CD8-positive, alpha-beta memory T cell (primary cell): ENCODE measurements at places on chromosomes 6 and 20.

DNA sequence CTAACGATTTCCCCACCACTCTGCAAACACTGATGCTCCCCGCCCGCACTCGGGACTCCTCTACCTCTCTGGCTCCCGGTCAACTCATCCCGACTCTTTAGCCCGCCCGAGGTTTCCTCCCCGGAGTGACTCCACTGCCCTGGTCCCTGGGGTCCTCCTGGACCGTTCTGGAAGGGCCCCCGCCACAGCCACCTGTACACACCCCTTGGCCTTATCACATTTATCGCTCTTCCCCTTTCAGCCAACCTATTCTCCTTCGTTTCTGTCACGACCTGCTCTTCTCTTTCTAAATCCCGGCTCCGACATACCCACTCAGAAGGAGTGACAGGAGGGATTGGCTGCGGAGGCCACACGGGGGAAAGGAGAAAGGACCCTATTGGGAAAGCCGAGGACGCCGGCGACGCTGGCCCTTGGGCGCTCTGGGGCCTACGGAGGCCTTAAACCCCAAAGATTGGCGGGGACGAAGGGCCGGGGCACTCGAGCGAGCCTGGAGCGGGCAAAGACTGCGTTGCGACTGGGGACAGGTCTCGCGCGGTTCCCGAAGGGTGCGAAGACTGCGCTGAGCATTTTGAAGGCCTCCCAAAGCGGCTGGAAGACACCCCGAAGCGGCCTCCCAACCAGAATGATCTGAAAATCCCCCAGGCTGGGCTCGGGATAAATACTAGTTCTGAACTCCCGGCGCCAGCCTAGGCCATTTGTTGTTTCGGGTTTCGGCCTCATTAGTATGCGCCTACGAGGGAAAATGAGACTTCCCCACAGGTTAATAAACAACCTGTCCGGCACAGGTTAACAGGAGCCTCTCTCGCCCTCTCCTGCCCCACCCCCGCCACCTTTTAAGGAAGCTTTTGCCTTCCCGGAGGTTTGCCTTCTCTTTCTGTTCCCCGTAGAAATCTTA lies 9.2 kb downstream of the SIM1 start:
- DNase-seq: no peak

DNA sequence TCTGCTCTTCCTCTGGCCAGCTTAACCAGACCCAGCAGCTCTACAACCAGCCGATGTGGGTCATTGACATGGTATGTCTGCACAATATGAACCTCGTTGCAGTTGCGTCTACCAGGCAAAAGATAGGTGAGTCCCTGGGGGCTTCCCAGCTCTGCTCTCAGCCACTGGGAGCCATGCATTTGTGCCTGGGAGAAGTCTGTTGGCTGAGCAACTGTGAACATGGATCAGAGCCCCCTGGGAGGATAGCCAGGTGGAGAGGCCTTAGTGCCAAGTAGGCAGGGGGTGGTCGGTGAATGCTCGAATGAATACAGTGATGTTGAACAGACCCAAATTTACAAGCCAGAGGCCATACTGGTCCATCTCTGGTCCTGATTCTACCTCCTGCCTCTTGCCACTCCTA lies 30.6 kb downstream of the EFCAB8 start:
- no peak for DNase-seq

- DNase-seq: no peak
These were observed 54.6 kb downstream of the MAN1A1 start for GRCh38 chr6:119294984-119295383.

DNA sequence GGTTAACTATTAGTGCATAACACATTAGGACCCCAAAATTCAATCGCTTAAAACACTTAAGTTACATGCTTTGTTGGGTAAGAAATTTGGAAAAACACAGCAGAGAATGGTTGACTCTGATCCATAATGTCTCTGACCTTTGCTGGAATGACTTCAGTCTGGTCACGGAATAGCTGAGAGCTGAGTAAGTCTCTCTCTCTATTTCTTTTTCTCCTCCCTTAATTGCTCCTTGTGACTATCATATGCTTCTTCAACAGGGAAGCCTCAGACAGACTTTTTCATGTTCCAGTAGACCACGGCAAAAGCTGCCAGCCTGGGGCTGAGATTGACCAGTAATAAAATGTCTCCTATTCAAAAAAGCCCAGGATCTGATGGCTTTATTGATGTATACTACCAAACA lies 4.8 kb downstream of the OR12D1 start:
- DNase-seq: no peak

- DNase-seq: no peak
These were observed 17.4 kb upstream of the UBE2V1 start for GRCh38 chr20:50130356-50130723.

- no peak for DNase-seq
These were observed 7.9 kb upstream of the RIN2 start for GRCh38 chr20:19750101-19750606.

DNA sequence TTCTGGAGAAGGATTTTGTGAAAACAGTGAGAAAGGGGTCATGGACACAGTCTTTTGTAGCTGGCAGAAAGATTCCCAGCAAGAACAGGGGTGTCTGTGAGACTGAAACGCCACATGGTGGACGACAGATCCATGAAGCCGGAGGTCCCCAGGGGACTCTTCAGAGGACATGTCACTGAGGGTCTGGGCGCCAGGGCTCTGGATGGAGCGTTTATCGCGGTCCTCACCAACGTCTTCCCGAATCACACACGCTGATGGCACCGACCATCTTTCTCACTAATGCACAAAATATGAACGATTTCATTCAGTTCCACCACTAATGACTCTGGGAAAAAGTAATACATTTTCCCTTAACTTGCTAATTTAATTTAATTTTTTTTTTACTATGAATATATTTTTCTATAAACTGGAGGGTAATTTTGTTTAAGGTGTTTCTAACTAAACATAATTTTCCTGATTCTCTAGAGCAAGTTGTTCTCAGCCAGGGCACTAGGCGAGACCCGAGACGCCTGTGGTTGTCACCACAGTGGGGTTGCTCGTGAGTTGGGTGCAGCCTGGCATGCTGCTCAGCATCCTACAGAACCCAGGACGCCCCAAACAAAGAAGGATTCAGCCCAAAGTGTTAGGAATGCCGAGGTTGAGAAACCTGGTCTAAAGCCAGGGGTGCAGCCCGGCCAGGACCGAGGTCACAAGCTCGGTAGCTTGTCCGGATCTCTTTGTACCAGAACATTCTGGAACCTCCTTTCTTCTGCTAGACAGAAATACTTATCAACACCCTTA lies 306.2 kb downstream of the TAF4 start:
- no peak for DNase-seq

- no peak for DNase-seq
These were observed 537 bp downstream of the PRR3 start for GRCh38 chr6:30557683-30557981.

DNA sequence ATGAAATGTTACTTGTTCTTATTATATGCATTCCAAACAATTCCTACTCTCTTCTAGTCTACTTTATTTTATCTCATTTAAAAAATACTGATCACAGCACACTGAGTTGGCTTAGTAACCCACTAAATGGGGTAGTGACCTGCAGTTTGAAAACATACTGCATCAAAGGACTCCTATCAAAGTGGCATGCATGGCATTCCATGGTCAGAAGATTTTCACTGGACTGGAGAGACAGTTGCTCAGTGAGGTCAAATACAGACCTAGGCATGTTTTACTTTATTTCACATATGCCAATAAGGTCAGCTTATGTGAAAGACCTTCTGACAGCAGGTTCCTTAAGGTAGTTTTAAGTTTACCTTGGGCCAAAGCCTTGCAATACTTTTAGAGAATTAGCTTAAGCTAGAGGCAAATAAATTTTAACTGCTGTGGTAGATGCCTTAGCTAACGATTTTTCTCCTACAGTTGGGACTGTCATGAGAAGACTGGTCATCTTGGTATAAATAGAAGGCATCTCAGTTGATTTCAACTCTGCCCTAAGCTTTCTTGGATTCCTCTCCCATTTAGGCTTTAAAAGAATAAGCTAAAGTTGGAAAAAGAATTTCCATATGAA lies 35.1 kb downstream of the TPD52L1 start:
- no peak for DNase-seq

- DNase-seq: no peak
These were observed 4.7 kb upstream of the MCM9 start for GRCh38 chr6:118939683-118940082.

DNA sequence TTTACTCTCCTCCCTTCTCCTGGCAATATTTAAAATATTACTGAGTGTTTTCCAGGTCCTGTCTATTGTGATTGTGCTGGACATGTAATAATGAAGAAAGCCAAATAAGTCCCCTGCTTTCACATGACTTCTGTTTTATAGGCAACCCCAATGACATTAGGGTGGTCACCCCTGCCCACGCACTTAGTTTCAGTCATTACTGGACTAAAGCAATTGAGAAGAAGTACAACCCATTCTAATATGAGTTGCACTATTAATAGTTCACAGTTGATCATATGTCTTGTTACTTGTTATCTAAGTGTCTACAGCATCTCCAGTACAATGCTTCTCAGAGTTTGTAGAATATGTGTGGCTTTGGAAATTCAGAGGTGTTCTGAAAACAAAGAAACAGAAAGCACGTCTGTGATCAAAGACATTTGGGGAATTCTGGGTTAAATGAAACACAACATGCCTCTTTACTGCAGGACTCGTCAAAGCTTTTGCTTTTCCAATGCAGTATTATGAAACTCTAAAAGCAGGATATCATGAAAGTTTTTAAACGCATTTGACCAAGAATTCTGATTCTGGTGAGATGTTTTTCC lies 789.5 kb downstream of the DHX35 start:
- DNase-seq: no peak

GRCh38 chr20:52432740-52433139 lies 241.2 kb upstream of the ZFP64 start:
- DNase-seq: no peak

GRCh38 chr20:5072756-5073659 lies 46.8 kb downstream of the PCNA start:
- DNase-seq: no peak

GRCh38 chr6:50936277-50936681 lies 117.6 kb downstream of the TFAP2B start:
- DNase-seq: no peak
